ENCODE measurements at places on chromosomes 13 and 19. TPM values are rescaled to one million over a fixed set of nuclear protein-coding genes. Genes with fewer than 3 reads are reported as not detected.

The FREM2 gene
- 37.8 TPM for total RNA-seq

DNA sequence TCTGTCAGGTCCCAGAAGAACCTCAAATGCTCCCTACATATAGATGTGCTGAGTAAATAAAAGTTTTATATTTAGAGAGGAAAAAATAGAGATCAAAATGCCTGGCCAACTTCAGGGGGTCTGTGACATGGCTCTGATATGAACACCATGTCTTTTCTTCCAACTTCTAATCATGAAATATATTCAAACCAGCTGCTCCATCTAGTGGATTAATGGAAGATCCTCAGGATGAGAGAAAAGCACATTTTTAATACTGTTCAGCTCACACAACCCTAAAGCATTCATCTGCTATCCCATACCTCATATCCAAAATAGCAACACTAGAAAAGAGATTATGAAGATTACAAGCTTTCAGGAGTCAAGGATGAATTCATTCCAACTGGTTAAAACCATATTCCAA is 56.0 kb upstream of the DOCK9 start:
- DNase-seq = peak; percentile 60

- DNase-seq = no peak
Measured at GRCh38 chr13:95771905-95772304, 95.0 kb downstream of the DNAJC3 start.

The FGF14 gene
- total RNA-seq = not detected

The SCGB2B2 gene
- total RNA-seq = 0.27 TPM

DNA sequence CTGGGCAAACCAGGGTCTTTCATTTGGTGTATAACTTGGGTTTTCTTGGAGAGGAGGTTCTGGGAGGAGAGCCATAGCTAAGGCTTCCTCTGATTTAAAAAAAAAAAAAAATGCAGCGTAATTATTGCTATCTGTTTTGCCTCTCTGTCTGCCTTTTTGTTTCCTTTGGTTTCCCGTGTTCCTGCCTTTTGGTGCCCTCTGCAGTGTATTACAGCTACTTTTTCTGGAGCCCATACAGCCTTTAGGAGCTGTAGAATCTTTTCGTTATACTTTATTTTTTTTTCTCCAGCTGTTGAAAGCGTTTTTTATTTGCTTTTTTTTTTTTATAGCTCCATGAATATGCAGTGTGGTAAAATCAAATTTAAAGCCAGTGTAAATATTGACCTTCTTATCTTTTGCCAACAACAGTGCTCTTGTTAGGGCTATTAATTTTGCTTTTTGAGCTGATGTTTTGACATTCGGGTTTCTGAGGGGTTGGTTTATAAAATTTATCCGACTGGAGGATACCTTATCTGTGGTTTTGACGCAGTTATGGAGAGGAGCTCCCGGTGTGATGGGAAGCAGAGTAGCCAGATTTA is 38.1 kb downstream of the ZNF493 start:
- DNase-seq = no peak

GRCh38 chr19:54201980-54202379 is 1.3 kb downstream of the RPS9 start:
- peak; percentile 45 for DNase-seq

- DNase-seq = no peak
Measured at GRCh38 chr19:16591803-16592556, 19.8 kb upstream of the SLC35E1 start.

- no peak for DNase-seq
Measured at GRCh38 chr13:20291675-20292074, 59.6 kb upstream of the GJB6 start.

- no peak for DNase-seq
Measured at GRCh38 chr19:18145391-18145999, 7.5 kb upstream of the PIK3R2 start.

The CNN1 gene
- 520 TPM for total RNA-seq

DNA sequence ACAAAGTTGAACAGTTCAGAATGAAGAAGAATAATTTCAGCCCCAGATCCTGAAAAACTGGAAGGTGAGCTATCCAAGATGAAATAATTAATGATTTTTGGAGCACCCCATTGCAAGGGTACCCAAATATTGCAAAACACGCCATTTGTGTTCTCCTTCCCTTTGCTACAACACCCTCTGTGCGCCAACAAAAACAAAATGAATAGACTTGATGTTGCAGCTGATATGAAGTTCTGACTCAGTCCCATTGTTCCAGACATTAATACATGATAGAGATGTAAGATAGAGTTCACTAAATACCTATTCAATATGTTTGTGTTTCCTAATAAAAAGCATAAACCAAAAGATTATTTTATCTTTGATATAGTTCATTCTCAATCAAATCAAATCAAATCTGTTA is 287.5 kb upstream of the SOX21 start:
- DNase-seq = no peak

- DNase-seq = no peak
Measured at GRCh38 chr13:40172878-40173277, 493.6 kb downstream of the FOXO1 start.

DNA sequence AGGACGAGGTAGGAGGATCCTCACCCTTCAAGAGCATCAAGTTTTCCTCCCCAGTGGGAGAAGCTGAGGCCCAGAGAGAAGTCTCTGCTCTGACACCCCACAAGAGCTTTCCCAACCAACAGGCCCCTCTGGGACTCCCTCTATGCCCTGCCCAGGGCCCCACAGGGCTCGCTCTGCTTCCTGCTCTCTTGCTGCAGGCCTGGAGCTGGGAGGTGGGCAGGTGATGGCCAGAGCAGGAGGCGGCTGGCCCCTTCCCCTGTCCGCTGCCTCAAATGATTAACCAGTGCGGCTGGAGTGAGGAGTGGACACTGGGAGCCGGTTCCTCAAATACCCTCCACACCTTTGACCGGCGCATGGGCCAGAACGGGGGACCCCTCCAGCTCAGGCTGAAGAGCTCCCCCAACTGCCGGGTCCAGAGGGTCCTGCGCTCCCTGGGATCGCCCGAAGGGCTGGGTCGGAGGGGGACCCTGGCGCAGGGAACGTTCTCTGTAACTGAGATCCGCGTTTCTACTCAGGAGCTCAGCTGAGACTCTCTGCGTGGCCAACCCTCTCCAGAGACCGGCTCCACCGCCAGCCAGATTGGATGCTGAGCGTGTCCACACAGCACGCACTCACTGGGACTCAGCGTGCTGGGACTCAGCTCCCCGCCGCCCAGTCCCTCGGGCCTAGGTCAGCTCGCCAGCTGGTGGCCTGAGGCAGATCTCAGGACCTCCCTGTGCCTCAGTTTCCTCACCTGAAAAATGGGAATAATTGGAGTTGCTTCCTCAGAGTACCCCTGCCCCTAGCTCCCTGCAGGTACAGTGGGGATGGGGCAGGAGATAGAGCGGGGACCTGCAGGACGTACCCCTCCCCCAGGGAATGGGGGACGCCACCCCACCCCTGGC is 6.7 kb upstream of the ONECUT3 start:
- DNase-seq = peak; percentile 49

The NOTCH3 gene
- 27.2 TPM for total RNA-seq

DNA sequence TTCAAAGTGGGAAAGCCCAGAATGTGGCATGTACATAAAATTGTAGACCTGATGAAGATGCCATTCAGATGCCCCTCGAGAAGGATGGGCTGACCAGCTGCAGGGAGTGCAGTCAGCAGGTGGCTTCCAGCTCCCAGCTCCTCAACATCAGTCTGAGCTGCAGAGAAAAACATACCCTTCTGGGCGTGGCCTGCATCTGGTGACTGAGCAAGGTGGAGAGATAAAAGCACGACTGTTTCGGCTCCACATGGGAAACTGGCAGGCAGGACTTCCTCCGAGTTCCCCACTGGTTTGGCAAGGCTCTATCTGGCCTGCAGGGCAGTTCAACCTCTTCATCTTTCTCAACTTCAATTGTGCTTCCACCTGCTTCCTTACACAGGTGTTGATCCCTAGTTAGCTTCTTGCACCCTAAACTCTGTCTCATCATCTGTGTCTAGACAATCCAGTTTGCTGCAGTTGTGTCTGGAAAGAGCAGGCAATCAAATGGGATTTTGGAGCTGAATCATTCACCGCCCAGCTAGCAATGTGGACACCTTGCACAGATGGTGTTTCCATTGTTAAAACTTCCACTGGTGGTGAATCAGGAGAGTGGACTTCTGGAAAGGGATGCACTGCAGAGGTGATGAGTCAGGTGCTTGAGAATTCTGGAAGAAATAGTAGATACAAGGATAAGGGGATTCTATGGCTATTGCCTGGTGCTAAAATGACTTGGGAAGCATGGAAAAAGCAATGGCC is 56.8 kb downstream of the POLR1D start:
- no peak for DNase-seq

GRCh38 chr19:18074192-18074591 is 12.5 kb downstream of the IL12RB1 start:
- no peak for DNase-seq

DNA sequence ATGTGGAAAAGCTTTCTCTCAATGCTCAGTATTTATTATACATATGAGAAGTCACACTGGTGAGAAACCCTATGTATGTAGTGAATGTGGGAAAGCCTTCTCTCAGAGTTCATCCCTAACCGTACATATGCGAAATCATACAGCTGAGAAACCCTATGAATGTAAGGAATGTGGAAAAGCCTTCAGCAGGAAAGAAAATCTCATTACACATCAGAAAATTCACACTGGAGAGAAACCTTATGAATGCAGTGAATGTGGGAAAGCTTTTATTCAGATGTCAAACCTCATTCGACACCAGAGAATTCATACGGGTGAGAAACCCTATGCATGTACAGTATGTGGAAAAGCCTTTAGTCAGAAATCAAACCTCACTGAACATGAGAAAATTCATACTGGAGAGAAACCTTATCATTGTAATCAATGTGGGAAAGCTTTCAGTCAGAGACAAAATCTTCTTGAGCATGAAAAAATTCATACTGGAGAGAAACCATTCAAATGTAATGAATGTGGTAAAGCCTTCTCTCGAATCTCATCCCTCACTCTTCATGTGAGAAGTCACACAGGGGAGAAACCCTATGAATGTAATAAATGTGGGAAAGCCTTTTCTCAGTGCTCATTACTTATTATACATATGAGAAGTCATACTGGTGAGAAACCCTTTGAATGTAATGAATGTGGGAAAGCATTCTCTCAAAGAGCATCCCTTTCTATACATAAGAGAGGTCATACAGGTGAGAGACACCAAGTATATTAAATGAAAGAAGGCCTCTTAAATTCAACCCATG is 34.4 kb downstream of the ZNF568 start:
- no peak for DNase-seq

The POSTN gene
- 5.1 TPM for total RNA-seq

The ZNF254 gene
- total RNA-seq = 14.9 TPM

The KRTDAP gene
- total RNA-seq = not detected

- DNase-seq = no peak
Measured at GRCh38 chr19:17229890-17230289, 3.9 kb downstream of the OCEL1 start.

The C19orf81 gene
- 36.8 TPM for total RNA-seq

- DNase-seq = peak; percentile 64
Measured at GRCh38 chr13:67416047-67416925, 186.2 kb upstream of the PCDH9 start.

DNA sequence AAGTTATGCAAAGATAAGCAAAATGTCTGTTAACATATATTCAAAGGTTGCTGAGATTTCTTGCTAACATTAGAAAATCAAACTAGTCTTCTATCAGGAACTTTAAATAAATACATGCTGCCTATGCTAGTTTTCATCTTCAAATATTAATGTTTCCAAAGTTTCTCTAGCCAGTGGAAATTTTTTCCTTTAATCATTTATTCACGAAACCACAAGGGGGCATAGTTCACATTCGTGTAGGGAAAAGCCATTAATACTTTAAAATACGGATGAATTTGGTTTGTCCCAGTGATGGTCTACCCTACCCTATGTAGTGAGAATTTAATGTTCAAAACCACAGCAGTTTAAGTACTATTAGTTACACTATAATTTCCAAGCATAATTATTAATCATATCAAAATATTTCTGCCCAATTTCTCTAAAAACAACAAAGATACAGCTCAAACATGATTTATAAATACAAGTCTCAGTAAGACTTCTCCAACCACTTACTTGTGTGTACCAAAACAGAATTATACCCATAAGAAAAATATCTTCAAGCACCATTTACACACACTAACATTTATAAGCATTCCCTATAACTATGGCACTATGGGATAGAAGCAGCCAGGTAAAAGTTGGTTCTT is 16.2 kb downstream of the NUFIP1 start:
- DNase-seq = peak; percentile 55

DNA sequence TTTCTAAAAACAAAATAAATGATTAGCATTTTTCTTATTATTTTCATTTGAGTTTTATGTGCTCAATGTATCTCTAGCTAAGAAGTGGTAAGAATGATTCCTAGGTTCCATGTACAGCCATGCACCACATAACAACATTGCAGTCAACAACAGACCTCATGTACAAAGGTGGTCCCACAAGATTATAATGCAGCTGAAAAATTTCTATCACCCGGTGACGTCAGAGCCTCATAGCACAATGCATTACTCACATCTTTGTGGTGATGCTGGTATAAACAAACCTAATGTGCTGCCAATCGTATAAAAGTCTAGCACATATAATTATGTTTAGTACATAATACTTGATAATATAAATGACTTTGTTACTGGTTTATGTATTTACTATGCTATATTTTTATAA is 120.5 kb downstream of the SLC7A1 start:
- DNase-seq = no peak

The KLK15 gene
- total RNA-seq = not detected

- DNase-seq = peak; percentile 93
Measured at GRCh38 chr13:51643882-51644281, 59.6 kb downstream of the WDFY2 start.

The SYCN gene
- not detected for total RNA-seq

GRCh38 chr13:44313674-44314073 is 60.0 kb upstream of the SERP2 start:
- peak; percentile 57 for DNase-seq
